ENCODE measurements at places on chromosomes 4 and X. TPM values are rescaled to one million over a fixed set of nuclear protein-coding genes. Genes with fewer than 3 reads are reported as not detected.

GRCh38 chr4:40718586-40718985 lies 31.2 kb upstream of the NSUN7 start:
- H3K27me3 ChIP-seq = no peaks in the 10 kb centered on the region
- H3K27ac ChIP-seq = peak overlapping the region; percentile 36
- no peaks in the 10 kb centered on the region for H3K36me3 ChIP-seq
- H3K4me1 ChIP-seq = peaks cover 16% of the 10 kb centered on the region

DNA sequence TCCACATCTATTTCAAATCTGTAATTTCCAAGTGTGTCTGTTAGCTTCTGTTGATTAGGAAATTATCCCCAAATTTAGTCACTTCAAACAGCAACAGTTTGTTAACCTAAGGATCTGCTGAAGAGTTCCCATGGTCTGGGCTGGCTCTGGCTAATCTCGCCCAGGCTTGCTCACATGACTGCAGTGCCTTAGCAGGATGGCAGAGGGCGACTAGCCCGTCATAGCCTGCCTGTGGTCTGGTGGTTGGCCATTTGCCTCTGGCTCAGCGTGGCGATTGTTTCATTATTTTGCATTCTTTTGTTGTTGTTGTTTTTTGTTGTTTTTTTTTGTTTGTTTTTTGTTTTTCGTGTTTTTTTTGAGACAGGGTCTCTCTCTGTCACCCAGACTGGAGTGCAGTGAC lies 264.0 kb downstream of the TRIML1 start:
- H3K27ac ChIP-seq = no peak overlapping the region
- H3K27me3 ChIP-seq = no peaks in the 10 kb centered on the region

Gene CENPI
- total RNA-seq = 1.4 TPM

Gene MAGEB17
- total RNA-seq = not detected

DNA sequence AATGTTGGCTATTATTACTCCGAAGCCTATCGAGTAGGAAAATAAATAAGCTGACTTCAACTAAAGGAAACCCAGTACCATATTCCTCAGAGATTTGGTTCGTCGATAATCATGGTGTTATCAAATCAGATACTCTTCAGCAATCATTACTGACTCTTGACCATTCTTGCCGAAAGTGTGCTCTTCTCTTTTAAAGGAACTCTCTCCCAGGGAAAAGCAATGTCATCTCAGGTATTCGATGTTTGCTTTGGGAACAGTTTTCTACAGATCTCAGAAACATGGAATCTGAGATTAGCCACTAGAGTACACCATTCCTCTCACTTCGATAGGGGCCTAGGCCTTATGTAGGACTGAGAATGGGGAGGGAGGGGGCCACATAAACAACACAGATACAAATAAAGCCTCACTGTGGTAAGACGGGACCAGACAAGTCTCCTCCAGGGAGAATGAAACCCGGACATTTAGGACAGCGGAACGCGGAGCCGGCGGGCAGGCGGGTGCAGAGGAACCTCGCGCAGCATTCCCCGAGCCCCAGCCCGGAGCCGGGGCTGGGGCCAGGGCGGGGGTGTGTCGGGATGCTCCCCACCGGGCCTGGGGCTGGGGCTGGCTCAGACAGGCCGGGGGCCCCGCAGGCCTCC lies 581 bp downstream of the DNAJB14 start:
- H3K36me3 ChIP-seq = peaks cover 6% of the 10 kb centered on the region
- DNase-seq = no peak
- H3K4me1 ChIP-seq = peaks cover 62% of the 10 kb centered on the region
- peak overlapping the region; percentile 98 for H3K4me3 ChIP-seq
- no peaks in the 10 kb centered on the region for H3K27me3 ChIP-seq
